Bronchial epithelial cell (primary cell): ENCODE measurements at places on chromosomes 3 and 15.
A peak's percentile ranks its signal among the peaks of the same experiment; 100 is the strongest.

DNA sequence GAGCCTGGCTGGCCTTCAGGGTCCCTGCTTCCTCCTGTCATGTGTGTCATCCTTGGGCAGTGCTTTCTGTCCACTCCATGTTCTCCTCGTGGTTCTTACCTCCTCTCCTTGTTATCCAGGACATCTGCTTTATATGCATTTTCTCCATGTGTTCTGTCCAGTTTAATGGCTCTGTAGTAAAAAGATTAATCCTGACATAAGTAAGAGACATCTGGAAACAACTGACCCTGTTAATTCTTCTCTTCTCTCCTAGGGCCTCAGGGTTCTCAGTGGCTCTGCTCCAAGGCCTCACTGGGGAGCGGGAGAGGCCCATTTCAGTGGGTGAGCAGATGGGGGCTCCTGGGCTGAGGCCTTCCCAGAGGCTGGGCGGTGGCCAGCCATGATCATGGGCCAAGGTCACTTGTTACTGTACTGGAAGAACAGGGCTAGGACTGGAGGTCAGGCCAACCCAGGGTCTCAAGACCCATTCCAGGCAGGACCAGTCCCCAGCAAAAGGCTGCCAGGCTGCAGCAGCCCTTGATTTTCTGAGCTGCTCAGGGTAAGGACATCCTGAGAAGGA lies 20.2 kb upstream of the CDCP1 start:
- no peak for DNase-seq

DNA sequence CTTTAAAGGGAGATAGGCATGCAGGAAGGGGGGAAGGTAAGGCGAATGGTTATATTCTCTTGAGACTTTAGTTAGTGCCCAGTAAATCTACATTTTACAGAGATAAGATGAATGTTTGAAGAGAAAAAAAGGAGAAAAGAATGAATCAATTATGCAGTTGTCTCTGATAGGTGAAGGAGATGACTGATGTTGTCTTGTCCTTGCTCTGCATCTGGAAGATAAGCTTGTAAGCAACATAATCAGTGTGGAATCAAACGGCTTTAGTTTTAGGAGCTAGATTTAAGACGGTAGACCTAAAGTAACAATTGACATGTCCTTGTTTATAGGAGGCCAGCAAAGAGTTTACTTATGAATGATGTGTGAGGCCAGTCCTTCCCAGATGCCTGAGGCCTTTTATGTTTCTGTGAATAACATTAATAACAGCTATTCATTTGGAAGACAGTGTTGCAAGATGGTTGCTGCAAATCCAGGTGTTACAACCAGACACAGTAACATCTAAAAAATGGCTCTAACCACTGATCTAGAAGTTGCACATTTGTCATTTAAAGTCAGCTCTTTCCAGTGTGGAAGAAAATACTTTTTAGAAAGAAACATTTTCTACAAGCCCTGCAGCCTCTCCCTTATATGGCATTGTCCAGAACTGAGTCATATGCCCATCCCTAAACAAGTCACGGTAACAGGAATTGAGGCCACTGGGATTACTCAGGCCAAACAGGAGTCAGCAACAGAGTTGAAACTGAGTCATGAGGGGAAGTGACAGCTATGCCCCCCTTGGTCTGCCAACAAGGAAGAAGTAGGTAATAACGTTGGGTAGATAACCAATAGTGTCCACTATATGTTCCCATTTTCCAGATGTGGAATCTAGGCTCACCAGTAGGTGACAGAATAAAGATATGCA lies 77.5 kb upstream of the FBN1 start:
- peak; percentile 95 for DNase-seq

DNA sequence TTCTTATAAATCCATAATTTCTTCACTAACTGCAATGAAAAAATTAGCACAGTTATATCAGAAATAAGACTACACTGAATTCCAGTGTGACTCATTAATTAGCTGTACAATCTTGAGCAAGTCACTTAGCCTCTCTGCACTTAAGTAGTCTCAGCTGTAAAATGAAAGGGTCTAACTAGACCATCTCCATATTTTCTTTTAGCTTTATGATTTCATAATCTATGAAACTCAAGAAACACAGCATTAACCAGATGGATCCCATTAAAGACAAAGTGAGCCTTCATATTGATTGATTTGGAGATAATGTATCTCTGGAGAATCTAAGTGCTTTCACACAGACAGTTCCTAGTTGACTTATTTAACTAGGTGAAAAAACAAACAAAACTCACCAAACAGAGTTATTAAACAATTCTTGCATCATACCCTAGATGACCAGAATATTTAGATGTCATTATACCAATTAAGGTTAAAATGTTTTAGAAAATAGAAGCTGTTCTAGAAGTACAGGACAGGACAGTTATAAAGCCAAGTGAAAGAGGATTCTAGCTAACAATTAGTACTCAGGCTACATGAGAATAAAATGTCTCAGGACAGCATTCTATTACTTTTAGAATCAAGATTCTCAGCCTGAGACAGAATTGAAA lies 11.2 kb downstream of the CSNK1G1 start:
- DNase-seq: peak; percentile 67

GRCh38 chr3:39668420-39668819 lies 141.0 kb upstream of the MYRIP start:
- peak; percentile 59 for DNase-seq

DNA sequence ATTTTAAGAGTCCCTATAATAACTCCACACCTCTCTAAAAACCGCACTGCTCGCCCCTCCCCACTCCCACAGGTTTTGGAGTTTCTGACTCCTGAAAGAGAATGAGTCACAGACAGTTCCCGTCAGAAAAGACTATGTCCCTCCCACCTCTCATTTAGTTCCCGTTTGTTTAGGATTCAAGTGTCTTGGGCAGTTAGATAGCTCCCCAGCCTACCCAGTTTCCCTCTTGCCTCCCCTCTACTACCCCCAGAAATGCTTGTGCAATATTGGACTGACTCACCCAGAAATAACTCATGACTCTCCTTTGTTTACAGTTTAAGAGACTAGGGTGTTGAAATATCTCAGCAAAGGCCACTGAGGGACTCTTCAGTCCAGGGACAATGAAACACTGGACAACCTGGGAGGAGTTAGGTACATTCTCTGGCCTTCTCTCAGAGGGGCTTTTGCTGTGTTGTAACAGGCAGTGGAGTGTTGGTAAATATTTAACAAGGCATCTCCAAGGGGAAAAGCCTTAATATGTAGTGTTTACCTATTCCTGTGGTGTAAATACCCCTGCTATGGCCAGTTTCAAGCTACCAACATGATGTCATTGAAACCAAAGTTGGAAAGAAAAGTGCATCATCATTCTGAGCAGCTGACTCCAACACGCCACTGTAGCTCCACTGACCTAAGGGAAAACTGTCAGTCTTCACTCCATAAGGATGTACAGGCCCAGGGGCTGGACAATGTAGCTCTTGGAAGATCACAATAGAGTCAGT lies 96.1 kb upstream of the CHD2 start:
- DNase-seq: peak; percentile 100

DNA sequence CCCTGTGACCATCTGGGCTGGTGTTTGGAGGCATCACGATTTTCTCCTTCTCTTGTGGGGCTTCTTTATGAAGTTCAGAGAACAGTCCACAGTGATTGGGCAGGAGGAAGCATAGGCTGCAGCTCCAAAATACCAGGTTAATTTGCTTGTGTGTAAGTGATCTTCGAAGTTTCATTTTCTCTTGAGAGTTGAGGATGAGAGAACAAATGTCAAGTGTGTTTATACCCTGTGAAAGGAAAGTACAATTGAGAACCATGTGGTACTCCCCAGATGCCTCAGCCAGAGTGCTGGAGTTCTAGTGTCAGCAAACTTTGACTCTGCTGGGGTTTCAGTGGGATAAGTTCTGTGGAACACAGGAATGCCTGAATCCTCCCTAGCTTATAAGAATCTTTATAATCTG lies 357.1 kb upstream of the CFAP20DC start:
- no peak for DNase-seq
